ENCODE measurements at places on chromosomes 1 and 21.

DNA sequence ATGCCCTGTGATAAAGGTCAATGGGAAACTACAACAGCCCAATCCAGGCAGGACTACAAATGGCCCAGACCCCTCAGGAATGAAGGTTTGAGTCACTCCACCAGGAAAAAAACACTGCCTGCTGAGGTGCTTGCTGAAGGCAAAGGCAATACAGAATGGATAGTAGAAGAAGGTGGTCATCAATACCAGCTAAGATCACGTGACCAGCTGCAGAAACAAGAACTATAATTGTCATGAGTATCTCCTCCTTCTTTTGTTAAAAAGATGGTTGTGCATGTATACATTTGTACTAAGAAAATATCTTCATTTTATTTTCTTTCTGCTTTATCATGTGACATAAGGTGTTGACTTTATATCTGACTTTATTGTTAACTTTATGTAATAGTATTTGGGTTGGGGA, 23.4 kb upstream of the ZNF644 start:
- DNase-seq, result no peak

- DNase-seq, result no peak
Observed at GRCh38 chr1:106925750-106926149, 130.7 kb upstream of the PRMT6 start.

DNA sequence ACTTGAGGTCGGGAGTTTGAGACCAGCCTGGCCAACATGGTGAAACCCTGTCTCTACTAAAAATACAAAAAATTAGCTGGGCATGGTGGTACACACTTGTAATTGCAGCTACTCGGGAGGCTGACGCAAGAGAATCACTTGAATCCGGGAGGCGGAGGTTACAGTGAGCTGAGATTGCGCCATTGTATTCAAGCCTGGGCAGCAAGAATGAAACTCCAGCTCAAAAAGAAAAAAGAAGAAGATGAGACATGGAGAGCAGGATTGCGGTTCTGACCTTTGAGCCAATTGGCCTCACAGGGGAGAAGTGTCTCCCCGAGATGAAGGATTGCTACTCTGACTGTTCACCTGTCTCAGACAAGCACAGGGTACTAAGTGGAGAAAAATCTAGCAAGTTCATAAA, 6.6 kb downstream of the SCCPDH start:
- no peak for DNase-seq

DNA sequence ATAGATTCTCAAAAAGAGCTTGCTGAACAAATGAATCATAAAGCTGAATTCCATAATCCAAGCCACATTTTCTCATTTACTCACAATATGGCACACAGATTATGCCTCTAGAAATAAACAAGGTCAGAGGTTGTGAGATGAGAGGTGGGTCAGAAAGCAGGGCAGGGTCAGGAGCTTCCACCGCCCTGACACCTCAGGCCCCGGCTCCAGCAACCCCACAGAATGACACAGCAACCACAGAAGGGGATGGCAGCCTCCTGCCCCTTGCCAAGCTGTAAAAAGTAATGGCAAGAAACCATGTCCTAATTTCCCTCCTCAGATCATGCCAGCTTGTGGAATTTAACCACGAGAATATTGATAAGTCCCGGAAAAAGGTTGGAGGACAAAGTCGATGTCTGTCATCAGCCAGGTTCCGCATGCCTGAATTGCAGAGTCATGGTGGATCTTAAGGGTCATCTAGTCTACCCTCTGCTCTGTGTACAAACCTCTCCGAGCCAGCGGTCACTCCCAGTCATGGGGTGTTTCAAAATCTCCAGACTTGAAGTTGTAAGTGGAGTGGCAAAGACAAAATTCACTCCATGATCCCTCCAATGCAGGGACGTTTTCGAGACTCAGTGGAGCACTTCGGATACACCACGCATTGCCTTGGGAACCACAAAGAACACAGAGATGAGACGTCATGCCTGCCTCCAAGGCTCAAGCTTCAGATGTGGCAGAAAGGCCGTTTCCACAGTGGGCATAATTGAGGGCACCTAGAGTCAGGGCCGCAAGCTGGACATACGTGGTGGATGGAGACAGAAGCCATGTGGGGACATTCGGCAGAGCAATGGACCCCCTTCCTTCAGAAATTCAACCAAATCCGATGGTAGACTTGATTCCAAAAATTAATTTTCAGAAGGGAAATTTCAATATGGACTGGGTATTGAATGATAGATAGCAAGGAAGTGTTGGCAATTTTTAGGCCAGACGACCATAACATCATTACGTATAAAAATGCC, 254.0 kb downstream of the TOMM20 start:
- DNase-seq, result no peak

DNA sequence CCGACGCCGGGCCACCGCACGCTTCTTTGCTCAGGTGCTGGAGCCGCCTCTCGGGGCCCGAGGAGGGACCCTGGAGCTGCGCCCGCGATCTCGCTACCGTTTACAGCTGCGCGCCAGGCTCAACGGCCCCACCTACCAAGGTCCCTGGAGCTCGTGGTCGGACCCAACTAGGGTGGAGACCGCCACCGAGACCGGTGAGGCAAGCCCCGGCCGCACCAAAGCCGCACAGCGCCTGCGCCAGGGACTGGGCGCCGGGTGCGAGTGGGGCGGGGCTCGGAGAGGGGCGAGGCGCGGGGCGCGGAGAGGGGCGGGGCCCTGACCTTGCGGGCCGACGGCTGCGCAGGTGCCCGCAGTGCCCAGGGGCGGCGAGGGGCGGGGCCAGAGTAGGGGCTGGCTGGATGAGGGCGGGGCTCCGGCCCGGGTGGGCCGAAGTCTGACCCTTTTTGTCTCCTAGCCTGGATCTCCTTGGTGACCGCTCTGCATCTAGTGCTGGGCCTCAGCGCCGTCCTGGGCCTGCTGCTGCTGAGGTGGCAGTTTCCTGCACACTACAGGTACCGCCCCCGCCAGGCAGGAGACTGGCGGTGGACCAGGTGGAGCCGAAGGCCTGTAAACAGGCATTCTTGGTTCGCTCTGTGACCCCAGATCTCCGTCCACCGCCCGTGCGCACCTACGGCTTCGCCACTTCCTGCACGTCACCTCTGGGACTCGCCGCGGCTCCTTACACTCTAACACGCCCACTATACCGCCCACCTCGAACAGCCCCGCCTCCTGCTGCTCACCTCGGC, 9.8 kb upstream of the CDC20 start:
- DNase-seq, result peak; percentile 21

GRCh38 chr1:242800521-242800920, 276.0 kb upstream of the PLD5 start:
- no peak for DNase-seq

- no peak for DNase-seq
Observed at GRCh38 chr1:8473121-8473875, 155.4 kb downstream of the SLC45A1 start.

GRCh38 chr1:12678350-12678749, 34.5 kb downstream of the AADACL4 start:
- no peak for DNase-seq

DNA sequence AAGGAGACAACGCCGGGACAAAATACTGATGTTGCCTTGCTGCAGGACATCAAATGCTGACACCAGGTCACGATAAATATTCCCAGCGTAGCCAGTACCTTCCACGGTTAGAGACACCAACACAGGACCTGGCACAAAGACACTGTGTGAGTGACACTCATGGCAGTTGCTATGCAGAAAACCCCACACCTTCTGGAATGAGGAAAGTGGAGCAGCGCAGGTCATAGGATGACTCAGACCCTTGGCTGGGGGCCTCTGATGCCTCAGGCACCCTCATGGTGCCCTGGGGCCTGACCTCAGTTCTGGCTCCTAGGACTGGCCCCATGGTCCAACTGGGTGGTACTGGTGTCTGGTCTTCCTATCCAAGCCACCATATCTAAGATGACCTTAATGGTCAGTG, 7.0 kb downstream of the DCST2 start:
- no peak for DNase-seq

- no peak for DNase-seq
Observed at GRCh38 chr1:214958486-214958885, 124.1 kb upstream of the KCNK2 start.

GRCh38 chr1:12581179-12581578, 36.8 kb downstream of the DHRS3 start:
- no peak for DNase-seq

GRCh38 chr1:227771771-227772170, 36.5 kb downstream of the SNAP47 start:
- DNase-seq, result no peak

DNA sequence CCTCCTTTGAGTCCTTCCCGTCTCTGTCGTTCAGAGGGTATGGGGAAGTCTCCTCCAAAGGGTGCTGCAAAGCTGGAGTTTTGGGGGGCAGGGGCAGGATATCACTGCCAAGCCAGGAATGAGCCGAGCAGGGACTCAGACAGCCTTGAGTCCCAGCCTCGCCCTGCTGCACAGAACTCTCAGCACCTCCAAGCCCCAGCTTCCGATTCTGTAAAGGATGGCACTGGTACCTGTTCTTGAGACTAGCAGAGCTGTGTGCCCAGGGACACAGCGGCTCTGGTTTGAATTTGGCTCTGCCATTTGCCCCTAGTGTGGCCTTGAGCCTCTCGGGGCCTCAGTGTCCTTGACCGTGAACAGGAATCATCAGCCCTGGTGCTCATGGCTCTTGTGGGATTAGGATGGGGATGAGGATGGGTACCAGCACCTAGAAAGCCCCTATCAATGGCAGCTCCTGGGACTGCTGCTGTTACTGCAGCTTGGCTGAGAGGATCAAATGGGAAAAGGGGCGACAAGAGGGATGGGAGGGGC, 1.5 kb upstream of the FBLIM1 start:
- DNase-seq, result no peak

DNA sequence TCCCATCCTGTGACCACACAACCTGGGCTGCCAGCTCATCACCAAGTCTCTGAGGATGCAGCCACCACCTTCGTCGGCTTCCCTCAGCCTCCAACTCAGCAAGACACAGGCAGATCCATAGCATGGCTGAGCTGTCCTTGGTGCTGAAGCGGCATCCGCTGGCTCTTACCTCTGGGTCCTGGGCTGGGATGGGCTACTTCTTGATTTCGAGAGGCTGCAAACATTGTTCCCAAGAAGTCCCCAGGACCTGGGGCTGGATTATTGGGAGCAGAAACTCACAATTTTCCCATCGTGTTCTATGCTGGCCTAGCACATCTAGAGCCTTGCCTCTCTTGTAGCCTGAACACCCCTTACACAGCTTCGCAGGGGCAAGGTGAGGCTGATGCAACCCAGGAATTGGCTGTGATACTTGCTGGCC, 24.9 kb upstream of the C1QA start:
- no peak for DNase-seq

- no peak for DNase-seq
Observed at GRCh38 chr21:34189506-34189905, 116.1 kb downstream of the MRPS6 start.

DNA sequence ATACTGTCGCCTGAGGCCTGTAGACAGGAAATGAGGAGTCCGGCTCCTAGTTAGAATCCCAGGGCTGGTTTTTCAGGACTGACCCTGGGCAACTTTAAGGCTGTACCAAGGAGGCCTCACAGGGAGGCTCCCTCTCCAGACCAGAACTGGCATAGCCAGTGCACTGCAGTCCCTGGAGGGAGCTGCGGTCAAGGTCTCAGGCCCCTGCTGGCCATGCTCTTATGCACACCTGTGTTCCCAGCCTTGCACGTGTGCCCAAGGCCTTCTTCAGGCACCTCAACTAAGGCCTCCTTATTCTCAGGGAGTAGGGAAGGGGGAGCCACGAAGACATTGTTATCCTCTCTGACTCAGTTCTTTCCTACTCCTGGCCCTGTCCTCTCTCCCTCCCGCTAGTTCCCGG, 22.0 kb upstream of the IFNAR1 start:
- no peak for DNase-seq

GRCh38 chr1:121417325-121417923, 232.6 kb downstream of the SRGAP2C start:
- DNase-seq, result no peak

DNA sequence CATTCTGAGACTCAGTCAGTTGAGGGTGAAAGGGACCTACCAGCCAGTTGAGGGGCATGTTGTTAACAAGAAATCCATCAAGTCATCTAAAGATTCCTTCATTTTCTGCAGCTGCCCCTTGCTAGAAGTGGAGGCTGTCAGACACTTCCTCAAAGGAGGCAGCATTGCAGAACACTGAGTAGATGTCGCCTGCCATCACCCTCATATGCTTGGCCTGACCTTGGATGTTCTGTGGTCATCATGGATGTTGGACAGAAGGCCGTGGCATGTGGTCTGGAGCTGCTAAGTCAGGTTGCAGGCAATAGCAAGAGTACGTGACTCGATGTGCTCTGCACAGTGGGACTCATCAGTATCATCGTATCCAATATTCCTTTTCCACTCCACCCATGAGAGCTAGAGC, 70.6 kb downstream of the GATAD2B start:
- DNase-seq, result no peak

DNA sequence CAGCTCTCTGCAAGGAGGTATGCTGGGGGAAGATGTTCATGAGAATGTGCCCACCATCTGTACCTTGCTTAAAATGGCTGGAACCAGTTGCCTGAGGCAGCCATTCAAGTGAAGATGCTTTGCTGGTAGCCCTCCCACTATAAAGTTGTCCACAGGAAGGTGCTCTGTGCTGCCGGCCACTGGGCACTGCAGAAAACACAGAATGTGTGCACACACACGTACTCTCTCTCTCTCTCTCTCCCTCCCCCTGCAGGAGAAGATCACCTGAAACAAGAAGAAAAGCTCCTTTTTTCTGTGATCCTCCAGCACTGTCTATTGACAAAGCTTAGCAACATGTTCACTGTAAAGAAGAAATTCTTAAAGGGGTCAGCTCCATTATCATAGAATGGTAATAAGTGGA, 134.8 kb downstream of the PIGK start:
- no peak for DNase-seq

GRCh38 chr1:160830321-160831153, 32.1 kb downstream of the CD244 start:
- no peak for DNase-seq

- no peak for DNase-seq
Observed at GRCh38 chr1:50447961-50448360, 24.7 kb upstream of the DMRTA2 start.

DNA sequence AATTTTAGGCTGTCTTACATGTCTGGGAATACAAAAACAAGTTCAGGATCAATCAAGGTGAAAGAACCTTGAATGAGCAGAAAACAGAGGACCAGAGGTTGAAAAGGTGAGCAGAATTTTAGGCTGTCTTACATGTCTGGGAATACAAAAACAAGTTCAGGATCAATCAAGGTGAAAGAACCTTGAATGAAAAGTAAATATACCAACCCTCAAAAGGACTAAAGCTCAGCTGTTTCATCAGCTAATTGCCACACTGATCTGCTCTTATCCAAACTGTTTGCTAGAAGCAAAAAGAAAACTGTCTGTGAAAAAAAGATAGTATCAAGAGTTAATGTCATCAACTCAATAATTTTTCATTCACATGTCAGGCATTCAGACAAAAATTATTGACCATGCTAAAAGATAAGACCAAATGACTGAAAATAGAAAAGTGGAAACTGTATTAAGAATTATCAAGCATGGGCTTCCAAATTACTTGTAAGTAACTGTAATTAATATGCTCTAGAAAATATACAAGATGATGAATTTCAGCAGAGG, 69.2 kb downstream of the LTN1 start:
- DNase-seq, result no peak
